Stimulated activated CD8-positive, alpha-beta memory T cell treated with anti-CD3 and anti-CD28 coated beads, Interleukin-7, amount 100 ng/mL, for 1 hour (primary cell): ENCODE measurements at places on chromosomes 4 and X.

- DNase-seq: no peak
These were observed 337.7 kb upstream of the CTSO start for GRCh38 chr4:156291317-156291716.

- DNase-seq: no peak
These were observed 1473.4 kb downstream of the RPA4 start for GRCh38 chrX:98357146-98357545.

- DNase-seq: no peak
These were observed 570.4 kb downstream of the PRR32 start for GRCh38 chrX:127389900-127390299.

DNA sequence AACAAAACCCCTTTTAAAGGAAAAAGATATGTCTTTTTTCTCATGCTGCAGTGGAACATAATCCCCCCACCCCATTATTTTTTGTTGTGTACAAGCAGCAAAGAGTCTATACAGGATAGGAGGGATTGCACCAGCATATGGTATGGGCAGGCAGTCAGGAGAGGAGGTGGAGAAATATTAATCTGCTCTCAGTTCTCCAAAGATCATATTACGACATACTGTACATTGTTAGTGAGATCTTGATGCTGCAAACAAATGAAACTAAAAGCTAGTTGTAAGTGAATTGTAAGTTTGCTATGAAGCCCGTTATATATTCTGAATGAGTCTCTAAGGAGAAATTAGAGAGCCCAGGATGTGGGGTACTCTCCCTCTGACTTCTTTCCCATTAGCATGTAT, 75.3 kb downstream of the RAPGEF2 start:
- DNase-seq: no peak

- no peak for DNase-seq
These were observed at the start of gene ACE2 for GRCh38 chrX:15600745-15601144. ACE2 (minus strand) TSS chrX:15600960; CDS start chrX:15600911, 49 bp downstream.

- DNase-seq: no peak
These were observed 708.9 kb downstream of the IL1RAPL1 start for GRCh38 chrX:29295987-29296680.

DNA sequence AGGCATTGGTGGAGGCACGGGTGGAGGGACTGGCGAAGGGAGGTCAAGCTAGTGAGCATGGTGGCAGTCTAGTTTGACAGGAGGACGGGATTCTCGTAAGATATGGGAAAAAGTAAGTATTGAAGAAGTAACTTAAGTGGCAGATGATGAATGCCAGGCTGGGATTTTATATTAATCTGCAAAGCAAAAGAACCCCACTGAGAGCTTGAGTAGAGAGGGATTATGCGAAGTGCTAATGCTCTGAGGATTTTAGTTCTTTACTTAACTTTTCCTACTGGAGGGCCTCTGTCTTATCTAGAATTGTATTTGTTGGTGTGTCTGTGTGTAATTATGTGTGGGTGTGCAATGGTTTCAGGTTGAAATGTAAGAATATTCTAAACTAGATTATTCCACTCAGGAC, 327.9 kb downstream of the FAT4 start:
- DNase-seq: no peak
